ENCODE measurements at places on chromosomes 4 and X.

- DNase-seq: peak; percentile 21
These were observed 143.8 kb downstream of the ANAPC10 start for GRCh38 chr4:144954230-144954629.

DNA sequence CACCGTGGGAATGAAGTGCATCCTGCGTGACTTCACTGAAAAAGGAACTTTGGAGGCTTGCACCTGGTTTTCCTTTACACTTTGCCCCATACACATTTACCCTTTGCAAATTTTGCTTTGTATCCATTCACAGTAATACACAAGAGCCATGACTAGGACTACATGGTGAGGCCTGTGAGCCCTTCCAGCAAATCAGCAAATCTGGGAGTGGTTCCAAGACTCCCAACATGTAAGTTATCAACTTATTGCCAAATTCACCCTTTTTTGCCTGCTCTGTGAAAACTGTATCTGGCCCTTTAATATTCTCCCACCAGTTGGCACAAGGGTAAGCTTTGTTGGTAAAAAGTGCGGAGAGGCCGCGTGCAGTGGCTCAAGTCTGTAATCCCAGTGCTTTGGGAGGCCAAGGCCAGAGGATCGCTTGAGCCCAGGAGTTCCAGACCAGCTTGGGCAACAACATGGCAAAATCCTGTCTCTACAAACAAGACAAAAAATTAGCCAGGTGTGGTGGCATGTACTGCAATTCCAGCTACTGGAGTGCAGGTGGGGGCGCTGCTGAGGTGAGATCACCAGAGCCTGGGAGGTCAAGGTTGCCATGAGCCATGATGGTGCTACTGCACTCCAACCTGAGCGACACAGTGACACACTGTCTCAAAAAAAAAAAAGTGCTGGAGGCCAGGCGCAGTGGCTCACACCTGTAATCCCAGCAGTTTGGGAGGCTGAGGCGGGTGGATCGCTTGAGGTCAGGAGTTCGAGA is 5.0 kb downstream of the PRMT9 start:
- DNase-seq: peak; percentile 23

- no peak for DNase-seq
These were observed 83.9 kb downstream of the BEND2 start for GRCh38 chrX:18136816-18137215.

DNA sequence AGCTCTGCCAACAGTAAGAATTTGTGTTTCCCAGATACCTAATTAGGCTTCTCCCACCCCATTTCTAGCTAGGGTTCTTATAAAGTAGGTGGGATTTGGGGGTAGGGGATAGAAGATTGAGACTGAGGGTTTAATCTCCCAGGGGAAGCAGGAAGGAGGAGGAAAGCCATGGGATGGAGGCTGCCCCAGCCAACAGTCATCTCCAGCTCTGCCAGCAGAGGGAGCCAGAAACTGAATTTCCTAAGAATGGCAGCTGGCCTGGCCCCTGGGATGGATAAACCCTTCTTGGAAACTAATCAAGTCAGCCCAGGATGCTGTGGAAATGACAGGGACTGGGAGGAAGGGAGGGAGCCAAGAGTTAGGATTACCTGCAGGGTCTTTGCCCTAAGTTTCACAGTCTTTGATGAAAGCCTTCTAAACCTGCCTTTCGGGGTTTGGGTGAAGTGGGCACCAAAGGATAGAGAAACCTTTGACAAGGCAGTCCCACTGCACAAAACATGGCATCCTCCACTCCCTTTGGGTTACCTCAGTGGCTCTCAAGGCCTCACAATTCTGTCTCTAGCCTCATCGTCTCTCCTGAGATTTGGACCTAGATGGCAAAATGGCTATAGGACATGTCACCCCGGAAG is 6.7 kb upstream of the ERCC6L start:
- peak; percentile 77 for DNase-seq

GRCh38 chr4:10671366-10671765 is 13.2 kb downstream of the CLNK start:
- DNase-seq: no peak

DNA sequence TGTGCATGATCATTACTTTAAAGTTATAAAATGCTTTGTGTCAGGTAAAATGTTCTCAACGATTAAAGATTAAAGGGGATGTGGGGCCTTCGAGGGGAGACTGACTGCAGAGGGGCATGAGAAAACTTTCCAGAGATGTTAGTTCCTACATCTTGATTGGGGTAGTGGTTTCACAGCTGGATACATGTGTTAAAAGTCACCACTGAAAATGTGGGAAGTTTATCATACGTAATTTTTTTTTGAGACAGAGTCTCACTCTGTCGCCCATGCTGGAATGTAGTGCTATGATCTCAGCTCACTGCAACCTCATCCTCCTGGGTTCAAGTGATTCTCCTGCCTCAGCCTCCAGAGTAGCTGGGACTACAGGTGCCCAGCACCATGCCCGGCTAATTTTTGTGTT is 79.5 kb downstream of the RBM47 start:
- DNase-seq: no peak

GRCh38 chrX:16711893-16712547 is 449 bp downstream of the CTPS2 start:
- peak; percentile 57 for DNase-seq

DNA sequence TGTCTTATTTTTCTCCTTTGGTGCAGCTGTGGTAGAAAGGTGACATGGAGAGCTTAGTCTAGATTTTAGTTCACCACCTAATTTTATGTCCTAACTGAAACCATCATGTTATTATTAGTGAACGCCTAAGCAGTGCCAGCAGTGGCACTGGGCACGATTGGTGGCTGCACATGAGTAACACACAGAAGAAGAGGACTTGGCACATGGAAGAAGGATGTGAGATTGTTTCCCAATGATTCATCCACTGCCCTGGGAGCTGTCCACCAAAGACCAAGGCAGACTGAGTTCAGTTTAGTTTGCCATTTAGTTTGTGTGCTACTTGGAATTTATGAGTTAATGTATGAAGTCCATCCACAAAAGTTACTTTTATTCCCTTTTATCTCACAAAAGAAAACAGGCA is 68.1 kb upstream of the NAP1L5 start:
- DNase-seq: peak; percentile 35

DNA sequence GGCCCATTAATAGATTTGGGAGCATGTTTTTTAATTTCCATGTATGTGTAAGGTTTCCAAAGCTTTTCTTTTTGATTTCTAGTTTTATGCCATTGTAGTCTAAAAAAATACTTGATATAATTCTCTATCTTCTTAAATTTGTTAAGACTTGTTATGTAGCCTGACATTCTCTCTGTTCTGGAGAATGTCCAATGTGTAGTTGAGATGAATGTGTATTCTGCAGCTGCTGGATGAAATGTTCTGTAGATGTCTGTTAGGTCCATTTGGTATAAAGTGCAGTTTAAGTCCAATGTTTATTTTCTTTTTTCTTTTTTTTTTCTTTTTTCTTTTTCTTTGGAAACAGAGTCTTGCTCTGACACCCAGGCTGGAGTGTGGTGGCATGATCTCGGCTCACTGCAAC is 378.5 kb upstream of the MAD2L1 start:
- DNase-seq: no peak

DNA sequence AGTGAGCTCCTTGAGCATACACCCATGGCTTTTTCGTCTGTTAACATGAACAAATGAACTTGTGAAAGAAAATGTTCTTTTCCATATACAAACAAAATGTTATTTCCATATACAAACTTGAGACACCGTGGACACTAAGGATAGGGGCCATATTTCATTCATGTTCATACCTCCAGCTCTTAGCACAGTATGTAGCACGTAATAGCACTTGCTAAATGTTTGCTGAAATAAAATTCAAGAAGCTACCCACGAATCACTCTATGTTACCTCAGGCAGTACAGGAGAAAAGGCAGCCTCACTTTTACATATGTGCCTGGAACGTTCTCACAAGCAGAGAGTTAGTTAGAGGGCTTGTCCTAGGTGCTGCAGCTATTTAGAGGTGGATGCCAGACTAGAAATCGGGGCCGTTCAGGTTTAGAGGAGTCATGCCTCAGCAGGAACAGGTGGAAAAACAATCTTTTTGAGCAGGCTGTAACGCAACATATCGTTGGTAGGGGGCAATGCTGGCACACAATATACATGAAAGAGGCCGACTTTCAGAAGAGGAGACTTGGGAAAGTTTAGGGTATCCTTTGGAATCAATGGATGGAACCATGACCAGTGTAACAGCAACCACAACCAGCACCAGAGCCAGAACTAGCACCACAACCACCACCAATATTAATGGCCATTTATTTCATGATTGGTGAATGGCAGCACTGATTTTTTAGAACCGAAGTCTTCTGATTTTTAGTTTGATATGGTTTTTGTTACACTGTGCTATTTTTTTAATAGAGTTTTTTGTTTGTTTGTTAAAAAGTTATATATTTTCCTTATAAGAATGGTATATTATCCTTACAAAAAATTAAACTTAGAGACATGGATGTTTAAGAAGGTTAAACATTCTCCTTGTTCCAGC is 14.8 kb upstream of the PAQR3 start:
- peak; percentile 37 for DNase-seq

DNA sequence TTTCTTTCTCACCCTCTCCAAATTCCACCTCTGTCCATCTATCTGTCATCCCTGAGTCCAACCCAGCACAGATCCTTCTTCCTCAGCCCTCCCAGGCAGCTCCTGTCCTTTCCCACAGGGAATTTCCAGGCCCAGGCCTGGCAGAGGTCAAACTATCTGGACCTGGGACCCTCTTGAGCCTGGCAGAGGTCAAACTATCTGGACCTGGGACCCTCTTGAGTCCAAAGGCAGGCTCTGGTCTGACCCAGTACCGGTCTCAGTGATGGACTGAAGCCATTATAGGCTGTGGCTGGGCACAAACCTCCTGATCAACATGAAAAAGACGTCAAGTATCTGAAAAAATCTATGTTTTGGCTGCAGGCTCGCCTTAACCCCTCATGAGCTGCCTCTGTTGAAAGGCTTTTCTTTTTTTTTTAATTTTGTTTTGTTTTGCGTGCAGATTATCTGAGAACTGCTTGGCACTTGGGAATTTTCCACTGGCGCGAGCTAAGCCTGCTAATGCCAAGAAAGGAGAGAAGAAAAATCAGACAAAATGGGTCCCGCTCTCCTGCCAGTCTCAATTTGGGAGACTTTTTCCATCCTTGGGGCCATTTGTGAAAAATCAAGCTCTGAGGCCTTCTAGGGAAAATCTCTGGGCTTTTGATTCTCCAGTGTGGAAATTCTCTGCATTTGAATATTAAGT is 31.2 kb downstream of the MSX1 start:
- no peak for DNase-seq

DNA sequence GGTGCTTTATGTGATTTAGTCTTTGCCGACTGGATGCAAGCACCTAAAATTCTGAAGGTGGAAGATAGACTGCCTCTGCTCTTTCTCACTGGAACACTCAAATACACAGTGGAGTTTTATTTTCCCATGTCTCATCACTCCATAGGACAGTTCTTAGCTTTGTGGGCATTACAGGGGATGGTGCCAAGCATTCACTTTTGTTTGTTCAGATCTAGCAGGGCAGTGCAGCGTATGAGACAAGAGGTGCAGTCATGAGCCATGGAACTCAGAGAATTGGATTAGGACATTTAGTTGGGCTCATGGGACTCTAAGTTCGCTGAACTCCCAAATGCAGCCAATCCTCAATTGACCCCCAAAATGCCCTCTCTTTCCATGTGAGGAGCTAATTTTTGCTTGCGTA is 1136.9 kb upstream of the PRKX start:
- no peak for DNase-seq

DNA sequence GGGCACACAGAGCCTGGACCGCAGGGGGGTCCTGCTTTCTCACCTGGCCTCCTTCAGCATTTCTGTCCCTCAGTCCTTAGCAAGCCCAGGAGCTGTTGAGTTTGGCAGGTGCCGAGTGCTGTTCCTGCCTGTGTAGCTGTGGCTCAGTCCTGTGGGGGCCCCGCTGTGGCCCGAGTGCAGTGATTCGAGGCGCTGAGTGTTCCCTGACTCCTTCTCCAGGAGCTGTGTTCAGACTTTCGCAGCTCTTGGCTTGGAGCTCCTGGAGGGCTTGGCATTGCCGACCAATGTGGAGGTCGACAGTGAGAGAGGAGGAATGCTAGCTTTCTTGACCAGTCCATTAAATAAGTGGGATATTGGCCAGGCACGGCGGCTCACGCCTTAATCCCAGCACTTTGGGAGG is 50.1 kb upstream of the MSANTD1 start:
- no peak for DNase-seq

GRCh38 chrX:114798907-114799306 is 215.0 kb downstream of the HTR2C start:
- DNase-seq: no peak

DNA sequence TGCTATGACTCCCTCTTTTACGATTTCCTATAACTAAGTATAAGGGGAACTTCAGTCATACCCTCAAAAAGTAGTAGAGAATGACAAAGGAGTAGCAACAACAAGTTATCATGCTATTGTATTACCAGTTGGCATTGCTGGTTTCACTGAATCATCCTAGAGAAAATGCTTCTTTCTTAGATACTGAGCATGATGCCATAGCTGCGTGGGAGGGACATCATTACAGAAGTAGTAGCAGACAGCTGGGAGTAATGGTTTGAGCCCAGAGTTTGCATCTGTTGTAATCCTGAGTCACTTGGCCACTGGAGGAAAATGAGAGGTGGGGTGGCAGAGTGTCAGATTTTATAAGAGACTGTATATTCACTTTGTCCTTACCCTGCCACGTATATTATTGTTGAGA is 38.6 kb downstream of the MTMR1 start:
- DNase-seq: no peak

GRCh38 chr4:104571341-104571740 is 76.6 kb upstream of the CXXC4 start:
- peak; percentile 29 for DNase-seq

GRCh38 chr4:15434091-15434490 is 6.3 kb downstream of the C1QTNF7 start:
- DNase-seq: no peak

DNA sequence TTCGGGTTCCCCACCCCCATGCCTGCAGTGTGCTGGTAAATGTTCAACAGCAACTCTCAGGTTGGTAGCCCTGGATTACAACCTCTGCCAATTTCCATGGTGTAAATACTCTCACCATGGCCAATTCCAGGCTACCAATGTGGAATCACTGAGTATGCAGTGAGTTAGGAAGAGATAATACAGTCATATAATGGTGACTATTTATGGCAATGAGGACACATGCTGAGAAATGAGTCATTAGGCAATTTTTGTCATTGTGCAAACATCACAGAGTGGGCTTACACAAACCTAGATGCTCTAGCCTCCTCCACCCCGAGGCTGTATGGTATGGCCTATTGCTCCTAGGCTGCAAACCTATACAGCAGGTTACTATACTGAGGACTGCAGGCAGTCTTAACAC is 4.6 kb upstream of the CLDN24 start:
- no peak for DNase-seq

DNA sequence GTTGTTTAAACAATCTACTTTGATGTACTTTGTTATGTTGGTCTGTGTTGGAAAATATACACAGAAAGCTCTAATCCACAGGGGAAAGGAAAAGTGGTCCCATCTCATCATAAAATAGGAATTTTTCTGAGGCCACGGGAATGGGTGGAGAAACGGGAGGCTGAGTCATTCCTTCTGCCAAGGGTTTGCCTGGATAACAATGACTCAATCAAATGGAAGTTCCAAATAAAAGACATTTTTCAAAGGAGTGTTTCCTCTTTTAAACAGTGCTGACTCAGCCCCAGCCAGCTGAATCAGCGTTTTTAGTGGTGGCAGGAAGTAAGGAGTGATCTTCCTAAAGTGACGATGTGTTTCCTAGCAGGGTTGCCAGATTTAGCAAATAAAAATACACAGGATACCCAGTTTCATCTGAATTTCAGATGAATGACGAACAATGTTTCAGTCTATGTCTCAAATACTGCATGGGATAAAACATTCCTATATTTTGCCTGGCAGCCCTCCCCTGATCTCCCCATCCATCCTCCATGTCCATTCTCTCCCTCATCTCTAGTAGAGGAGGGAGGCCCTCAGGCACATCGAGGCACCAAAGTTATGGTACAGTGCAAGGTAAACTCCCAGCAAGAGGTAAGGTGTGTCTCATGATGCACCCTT is 345.4 kb upstream of the GATB start:
- DNase-seq: no peak
